ENCODE measurements at places on chromosomes 4 and X.

DNA sequence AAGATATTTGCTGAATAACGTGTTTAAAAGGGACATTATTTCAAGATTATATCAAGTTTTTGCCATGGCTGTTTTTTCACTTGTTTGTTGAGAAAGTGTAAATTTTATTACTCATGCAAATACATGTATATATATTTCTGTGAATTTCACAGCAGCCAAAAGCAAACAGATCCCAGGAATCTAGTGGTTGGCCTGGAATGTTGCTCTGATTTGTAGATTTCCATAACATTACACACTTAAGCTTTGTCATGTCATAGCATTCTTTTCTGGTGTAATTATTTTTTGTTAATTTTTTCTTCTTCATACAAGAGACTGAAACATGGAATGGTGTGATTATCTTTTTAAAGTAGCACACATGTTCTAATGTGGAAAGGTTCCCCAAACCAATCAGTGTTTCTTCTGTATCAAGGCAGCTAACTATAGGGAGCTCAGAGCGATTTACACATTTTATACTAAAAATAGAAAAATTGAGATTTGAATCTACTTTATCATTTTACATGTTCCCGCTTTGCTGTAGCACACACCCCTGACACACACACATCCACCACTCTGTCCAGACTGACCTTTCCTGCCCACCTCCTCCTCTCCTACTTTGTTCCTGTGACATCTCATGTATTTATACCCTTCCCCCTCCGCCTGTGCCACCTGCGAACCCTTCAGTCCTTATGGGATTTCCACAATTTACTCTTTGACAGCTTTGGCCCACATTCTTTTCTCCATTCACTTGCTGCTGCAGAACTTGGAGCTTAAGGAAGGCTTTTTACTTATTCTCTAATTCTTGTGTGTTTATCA, 20.3 kb downstream of the RUFY3 start:
- no peak for DNase-seq

DNA sequence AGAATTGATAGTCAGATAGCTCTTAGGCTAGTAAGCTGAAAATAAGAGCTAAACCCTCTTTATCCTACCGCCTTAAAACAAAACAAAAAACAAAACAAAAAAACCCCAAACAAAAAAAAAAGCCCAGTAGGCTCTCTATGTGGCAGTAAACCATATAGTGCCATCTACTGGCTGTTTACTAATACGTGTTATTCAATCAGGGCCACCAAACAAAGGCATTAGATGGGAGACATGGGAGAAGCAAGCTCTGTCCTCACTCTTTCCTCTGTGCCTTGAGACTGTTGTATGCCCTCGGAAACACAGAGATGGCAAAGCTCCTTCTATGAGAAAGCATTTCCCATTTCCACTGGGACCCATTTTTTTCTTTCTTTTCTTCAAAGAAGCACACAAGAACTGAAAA, 148.8 kb upstream of the MID1 start:
- peak; percentile 75 for DNase-seq

DNA sequence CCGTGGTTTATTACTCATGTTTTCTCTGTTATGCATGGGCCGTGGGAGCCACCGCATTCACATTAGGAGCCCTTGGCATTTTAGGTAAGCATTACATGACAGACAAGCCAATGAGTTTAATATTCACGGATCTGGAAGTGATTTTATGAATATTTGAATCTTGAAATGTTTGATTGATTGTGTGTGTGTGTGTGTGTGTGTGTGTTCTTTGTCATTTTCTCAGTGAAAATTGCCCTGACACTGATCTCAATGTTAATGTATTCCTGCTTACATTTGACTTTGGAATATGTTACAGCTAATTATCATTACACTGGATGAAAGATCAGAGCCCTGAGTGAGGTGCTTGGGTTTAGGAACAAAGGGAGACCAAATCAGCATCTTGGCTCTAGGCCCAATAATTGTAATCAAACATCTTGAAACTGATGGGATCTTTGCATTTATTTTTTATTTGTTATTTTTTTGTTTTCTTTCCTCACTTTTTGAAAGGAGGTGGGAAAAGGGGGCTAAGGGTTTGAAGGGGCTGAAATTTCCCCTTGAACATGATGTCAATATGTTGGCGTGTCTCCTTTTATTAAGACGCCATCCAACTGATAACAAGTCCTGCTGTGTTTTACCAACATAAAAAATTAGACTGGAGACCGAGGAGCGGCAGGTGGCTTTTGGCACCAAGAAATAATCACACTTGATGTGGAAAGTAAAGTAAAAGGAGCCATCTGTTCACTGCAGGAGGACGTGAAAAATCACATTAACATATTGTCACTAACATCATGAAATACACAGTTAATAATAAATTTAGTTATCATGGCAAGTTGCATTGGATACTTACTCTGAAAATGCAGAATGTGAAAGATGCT, 5.2 kb upstream of the GK2 start:
- peak; percentile 49 for DNase-seq

DNA sequence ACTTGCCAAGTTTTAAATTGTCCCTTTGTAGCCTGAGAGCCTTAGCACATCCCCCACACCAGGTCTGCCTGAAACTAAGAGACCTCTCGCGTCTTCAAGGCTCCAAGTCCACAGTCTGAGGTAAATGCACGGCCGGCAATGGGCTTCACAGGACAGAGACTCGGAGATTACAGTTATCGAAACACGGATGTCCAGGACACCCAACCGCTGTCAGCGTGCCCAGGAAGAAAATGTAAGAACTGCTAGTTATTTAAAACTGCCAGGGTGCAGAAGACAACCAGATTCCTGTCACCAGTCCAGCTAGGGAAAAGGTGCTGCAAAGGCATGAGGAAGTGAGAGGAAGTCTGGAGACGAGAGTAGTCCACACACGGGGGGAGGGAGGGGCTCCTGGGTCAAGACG, 28.9 kb downstream of the ZNF827 start:
- no peak for DNase-seq

- no peak for DNase-seq
Measured at GRCh38 chr4:89438102-89438831, 130.7 kb upstream of the GPRIN3 start.

DNA sequence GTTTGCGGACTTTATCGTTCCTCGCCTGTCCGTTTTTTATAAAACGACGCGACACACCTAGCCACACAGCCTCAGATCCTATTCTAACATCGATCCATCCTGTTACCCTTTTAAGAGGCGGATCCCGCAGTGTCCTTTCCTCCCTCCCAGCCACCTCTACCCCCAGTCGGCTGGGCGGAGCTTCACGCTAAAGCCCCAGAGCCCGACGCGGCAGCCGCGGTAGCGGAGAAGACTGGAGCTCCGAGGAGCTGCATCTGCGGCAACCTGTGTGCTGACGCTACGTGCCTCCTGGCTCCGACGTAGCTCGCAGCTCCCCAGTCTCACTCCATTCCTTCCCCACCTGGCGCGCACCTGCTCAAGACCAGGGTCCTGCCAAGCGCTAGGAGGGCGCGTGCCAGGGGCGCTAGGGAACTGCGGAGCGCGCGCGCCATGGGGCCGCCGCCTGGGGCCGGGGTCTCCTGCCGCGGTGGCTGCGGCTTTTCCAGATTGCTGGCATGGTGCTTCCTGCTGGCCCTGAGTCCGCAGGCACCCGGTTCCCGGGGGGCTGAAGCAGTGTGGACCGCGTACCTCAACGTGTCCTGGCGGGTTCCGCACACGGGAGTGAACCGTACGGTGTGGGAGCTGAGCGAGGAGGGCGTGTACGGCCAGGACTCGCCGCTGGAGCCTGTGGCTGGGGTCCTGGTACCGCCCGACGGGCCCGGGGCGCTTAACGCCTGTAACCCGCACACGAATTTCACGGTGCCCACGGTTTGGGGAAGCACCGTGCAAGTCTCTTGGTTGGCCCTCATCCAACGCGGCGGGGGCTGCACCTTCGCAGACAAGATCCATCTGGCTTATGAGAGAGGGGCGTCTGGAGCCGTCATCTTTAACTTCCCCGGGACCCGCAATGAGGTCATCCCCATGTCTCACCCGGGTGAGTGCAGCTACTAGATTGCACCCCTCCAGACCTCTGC, at the start of gene RNF128:
Gene RNF128, plus strand, starts transcription at position 217 of the 953 bp plus-strand sequence. Its CDS starts 213 bp downstream, at position 430.
- peak; percentile 30 for DNase-seq

DNA sequence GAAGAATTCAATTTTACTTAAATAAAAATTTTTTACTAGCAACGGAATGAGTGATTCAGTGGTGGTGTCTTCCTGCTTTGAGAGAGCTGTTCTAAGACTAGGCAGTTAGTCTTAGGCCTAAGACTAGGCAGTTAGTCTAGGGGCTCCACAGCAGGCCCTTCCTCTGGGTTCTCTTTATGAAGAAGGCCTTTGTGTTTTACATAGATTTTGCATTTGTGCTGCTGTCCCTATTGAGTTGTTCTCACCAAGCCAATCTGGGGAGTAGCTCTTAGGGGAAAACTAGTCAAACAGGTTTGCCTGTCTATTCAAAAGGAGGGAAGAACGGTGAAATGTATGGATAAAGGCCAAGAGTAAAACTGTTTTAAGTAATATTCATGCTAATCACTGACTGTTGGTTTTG, 7.6 kb downstream of the UGT8 start:
- DNase-seq = no peak

DNA sequence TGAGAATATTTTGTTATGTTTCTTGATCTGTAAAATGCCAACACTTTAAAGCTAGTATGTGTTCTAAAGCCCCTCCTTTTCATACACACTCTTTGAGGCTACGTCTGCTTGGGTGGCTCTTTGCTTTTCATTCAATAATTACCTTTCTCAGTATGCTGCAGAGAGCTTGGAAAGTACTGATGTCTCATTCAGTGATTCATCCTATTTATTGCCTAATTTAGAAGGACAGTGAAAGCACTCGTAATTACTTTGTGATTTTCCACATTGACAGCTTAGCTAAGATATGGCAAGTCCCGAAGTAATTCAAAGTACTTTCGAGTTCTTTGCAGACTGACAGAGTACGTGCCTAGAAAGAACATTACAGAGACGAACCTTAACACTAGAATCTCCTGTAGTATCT, 57.2 kb downstream of the BMP15 start:
- DNase-seq = no peak

GRCh38 chrX:2712428-2712827, 21.3 kb downstream of the CD99 start:
- DNase-seq = no peak

DNA sequence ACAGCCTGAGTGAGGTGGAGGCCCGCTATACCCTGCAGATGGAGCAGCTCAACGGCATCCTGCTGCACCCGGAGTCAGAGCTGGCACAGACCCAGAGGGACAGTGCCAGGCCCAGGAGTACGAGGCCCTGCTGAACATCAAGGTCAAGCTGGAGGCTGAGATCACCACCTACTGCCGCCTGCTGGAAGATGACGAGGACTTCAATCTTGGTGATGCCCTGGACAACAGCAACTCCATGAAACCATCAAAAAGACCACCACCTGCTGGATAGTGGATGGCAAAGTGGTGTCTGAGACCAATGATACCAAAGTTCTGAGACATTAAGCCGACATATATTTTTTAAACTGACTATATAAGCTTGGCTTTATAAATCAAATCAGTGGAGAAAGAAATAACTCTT, 73.3 kb upstream of the HHIP start:
- DNase-seq = no peak

GRCh38 chr4:17077105-17077504, 178.7 kb upstream of the LDB2 start:
- DNase-seq = no peak

GRCh38 chrX:129773649-129774458, 5.9 kb upstream of the SASH3 start:
- DNase-seq = no peak

DNA sequence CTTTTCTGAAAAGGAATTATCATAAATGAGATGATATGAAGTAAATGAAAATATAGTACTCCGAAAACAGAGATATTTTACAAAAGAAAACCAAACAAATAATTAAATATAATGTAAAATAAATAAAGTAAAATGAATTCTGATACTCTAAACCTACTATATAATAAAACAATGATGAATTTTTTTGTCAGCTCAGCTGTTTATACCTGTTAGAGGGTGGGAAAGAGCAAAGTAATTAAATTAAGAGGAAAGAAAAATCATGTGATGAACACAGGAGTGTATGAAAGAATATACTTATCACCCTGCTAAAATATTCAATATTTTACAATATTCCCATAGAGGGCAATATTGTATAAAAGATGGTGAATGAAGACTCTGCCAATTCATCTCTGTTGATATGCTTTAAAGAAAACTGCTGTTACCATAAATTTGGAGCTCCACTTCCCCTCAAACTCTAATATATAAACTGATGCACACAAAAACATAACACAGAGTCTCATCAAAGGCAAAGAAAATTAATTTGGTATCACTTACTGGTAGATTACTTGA, 6.5 kb upstream of the NDST4 start:
- peak; percentile 77 for DNase-seq

- DNase-seq = no peak
Measured at GRCh38 chrX:97326456-97326855, 442.7 kb downstream of the RPA4 start.

DNA sequence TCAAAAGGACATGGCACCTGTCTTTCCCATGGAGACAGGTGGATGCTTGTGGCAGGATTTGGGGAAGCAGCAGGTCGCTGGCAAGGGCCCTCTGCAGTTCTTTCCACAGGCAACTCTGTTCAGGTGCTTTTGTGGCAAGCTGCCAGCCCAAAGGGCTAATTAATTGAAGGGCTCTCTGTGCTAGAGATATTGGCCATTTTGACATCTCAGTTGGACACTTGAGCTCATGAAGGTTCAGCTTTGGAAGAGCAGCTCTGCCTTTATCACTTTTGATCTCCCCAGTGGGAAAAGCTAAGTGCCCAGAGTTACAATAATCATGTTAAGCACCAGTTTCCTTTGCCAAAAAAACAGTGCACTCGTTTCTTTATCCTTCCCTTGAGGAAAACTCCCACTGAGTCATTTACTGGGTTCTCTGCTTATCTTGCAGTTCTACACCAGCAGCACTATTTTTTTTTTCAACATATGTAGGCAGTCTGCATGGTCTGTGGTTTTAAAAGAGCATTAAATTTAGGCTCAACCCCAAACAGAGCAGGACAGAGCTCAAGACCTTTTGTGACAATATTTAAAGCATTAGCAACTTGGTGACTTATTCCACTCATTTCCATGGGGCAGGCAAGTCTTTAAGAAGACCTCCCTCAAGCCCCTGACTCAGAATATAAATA, 336.4 kb upstream of the RASGEF1B start:
- DNase-seq = peak; percentile 98

DNA sequence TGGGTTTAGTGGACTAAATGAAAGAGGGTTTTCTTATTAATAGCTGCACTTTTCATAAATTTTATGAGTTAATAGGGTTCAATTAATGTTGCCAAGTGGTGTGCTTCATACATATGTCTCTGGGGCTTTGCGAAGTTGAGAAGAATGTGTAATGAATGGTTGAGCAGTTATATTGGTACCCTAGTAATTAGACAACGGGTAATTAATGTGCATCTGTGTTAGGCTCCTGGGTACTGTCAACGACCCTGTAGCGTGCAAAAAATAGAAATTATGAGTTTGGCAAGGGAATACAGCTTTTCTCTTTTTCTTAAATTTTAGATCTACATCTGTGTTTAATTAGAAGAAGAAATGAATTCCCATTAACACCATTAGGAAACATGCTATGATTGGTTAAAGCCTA, 1027.7 kb downstream of the ARAP2 start:
- no peak for DNase-seq

GRCh38 chr4:127782025-127782274, 172 bp upstream of the HSPA4L start:
- DNase-seq = no peak

GRCh38 chr4:54542540-54543041, 115.2 kb upstream of the KIT start:
- DNase-seq = no peak

GRCh38 chr4:15689540-15689939, 7.9 kb downstream of the FAM200B start:
- no peak for DNase-seq
